ENCODE measurements at places on chromosomes 5 and 9.

DNA sequence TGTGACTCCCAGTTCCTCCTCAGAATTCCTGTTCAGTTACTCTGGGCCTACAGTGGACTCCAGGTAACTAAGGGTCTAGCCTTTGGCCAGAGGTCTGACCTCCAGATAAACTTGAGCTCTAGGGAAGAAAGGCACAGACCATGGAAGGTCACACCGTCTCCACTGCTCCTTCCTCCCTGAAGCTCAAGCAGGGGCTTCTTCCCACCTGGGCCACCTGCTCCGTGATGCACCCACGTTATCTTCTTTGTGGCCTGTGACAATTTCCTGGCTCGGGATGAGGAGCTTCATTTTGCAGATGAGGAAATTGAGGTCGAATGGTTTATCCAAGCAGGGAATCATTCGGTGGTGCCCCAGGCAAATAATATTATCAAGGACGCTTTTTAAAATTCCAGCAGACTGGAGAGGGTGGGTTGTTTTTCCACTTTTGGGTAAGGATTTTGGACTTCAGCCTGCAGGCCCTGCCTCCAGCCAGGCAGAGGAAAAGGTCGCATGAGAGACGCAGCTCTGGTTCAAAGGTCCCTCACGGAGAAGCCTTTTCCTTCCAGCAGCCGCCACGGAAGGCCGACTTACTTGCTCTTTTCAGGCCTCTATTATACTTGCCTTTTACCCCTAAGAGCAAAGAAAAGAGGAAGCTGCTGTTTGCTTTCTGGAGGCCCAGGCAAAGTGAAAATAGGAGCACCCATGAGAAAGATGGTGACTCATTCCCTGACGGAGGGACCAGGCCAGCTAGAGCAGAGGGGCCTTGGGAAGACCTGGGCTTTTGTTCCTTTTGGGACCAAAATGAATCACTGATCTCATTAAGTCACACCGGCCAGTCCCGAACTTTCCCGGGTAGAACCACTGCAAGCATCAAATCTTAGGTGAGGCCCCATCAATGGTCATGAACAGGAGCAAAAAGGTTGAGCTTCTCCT is 22.8 kb upstream of the DUSP1 start:
- no peak for DNase-seq

- DNase-seq: no peak
Measured at GRCh38 chr9:138007566-138007917, 130.0 kb downstream of the CACNA1B start.

- DNase-seq: no peak
Measured at GRCh38 chr9:99870126-99870525, 36.3 kb upstream of the STX17 start.

DNA sequence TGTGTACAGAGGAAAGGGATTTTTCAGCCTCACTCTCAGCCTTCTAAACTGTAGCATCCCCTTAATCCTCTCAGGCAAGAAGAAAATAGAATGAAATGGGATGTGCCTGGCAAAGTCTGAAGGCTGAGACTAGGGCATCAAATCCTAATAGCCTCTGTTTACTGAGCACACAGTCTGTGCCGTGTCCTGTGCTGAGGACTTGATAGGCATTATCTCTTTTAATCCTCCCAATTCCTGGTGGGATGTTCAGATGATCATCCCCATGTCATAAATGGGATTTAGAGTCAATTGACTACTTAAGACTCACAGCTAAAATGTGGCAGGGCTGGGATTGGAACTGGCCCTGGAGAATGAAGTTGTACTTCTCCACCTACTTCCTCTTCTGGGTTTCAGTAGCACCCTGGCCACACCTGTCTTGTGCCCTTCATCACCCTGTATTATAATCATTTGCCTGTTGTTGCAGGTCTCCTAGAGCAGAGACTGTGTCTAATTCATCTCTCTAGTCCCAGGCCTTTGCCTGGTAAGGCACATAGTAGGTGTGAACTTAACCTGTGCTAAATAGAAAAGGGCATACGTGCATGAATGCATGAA is 81.0 kb downstream of the WWC1 start:
- DNase-seq: no peak

All from right lung (tissue), 10 donors.